SIG-M5 (cell line): ENCODE measurements at places on chromosomes 3 and 15.

GRCh38 chr3:6229778-6230410 is 631.0 kb upstream of the GRM7 start:
- DNase-seq = no peak

DNA sequence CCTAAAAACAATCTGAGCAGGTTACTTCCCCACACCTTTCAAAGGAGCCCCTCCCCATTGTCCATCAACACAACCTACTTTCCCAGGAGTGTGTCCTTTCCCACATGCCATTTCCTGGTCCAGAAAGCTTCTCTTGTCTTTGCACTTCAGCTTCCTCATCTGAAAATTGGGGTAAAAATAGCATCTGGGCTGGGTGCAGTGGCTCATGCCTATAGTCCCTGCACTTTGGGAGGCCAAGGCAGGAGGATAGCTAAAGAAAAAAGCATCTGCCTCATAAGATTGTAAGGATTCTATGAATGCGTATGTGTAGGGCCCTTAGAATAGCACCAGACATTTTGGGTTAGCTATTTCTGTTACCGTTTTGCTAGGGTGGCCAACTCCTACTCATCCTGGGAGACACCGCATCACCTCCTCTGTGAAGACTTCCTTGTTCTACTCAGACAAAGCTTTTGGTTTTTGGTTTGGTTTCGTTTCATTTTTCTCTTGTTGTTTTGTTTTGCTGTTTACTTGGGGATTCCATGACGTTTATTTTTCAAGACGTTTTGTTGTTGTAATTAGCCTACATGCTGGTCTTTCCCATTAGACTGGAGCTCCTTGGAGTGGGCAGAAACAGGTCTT is 224.4 kb upstream of the TLE3 start:
- DNase-seq = no peak

- no peak for DNase-seq
These were observed 445.5 kb upstream of the TBL1XR1 start for GRCh38 chr3:177642804-177643125.

DNA sequence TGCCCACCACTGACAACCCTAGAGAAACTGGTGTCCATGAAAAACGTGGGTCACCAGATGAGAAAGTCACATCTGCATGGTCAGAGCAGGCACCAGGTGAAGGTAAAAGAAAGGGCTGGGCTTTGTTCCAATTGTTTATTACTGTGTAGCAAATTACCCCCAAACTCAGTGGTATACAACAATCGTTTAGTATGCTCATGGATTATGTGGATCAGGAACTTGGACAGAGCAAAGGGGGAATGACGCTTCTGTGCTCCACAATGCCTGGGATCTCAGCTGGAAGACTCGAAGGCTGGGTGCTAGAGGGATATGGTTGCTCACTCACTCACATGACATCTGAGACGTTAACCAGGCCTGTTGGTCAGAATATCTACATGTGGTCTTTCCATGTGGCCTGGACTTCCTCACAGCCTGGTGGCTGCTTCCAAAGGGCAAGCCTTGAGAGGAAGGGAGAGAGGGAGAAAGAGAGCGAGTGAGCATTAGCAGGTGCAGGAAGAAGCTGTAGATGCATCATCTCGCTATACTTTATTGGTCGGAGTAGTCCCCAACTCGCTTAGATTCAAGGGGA is 44.9 kb downstream of the LPP start:
- no peak for DNase-seq

DNA sequence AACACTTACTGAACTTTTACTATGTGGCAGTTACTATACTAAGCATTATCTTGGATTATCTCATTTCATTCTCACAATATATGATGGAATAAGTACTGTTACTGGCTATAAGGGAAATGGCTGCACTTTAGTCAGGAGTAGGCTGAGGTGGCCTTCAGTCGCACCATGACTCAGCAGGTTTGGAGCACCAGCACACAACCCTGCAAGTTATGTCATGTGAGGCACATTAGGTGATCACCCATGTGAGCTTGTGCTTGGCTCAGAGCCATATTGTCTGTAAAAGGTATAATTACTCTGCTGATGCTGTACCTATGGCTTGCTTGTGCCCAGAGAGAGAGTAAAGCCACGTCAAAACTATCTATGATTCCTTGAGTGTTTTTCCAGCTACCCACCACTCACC is 54.1 kb upstream of the TIPARP start:
- DNase-seq = no peak

GRCh38 chr3:168168743-168169142 is 73.0 kb upstream of the GOLIM4 start:
- DNase-seq = no peak

DNA sequence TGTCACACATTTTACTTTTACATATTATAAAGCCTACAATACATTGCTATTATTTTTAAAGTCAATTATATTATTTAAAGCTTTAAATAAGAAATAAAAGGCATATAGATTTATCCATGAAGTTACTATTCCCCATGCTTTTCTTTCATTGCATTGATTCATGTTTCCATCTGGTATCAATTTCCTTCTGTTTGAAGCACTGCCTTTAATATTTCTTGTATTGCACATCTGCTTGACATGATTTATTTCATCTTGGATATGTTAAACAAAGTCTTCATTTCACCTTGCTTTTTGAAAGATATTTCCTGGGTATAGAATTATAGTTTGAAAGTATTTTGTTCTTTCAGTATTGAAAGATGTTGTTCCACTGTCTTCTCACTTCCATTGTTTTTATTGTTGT is 174.3 kb upstream of the MBNL1 start:
- DNase-seq = no peak

GRCh38 chr3:149658744-149659497 is 1.1 kb upstream of the WWTR1 start:
- no peak for DNase-seq
